GM12878 (cell line): ENCODE measurements at places on chromosomes 5 and 9. TPM values are rescaled to one million over a fixed set of nuclear protein-coding genes. Genes with fewer than 3 reads are reported as not detected.

DNA sequence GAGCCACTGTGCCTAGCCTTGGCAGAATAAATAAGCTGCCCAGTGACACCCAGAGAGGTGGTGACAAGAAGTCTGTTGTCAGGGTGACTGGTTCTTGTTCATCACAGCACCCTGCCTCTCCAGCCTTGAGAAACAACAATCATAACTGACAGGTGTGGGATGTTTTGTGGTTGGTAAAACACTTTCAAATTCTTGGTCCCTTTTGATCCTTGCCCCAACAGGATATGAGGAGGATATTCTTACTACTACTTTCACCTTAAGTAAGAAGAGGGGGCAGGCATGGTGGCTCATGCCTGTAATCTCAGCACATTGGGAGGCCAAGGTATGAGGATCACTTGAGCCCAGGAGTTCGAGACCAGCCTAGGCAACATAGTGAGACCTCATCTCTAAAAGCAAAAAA, 14.2 kb upstream of the FRRS1L start:
- peaks cover 2% of the 10 kb centered on the region; the same call in 1 of the 2 replicates for H3K27me3 ChIP-seq
- H3K27ac ChIP-seq: no peak overlapping the region
- H3K36me3 ChIP-seq: no peaks in the 10 kb centered on the region
- no peak overlapping the region for H3K4me3 ChIP-seq

- H3K4me1 ChIP-seq: no peaks in the 10 kb centered on the region
- H3K27ac ChIP-seq: no peak overlapping the region
- no peaks in the 10 kb centered on the region for H3K36me3 ChIP-seq
- DNase-seq: no peak
- H3K4me3 ChIP-seq: no peak overlapping the region
Observed at GRCh38 chr5:120155873-120156272, 308.2 kb upstream of the PRR16 start.

Gene GCNT4
- total RNA-seq: 0.03 TPM in 1 of 2 replicates, not detected in the other

DNA sequence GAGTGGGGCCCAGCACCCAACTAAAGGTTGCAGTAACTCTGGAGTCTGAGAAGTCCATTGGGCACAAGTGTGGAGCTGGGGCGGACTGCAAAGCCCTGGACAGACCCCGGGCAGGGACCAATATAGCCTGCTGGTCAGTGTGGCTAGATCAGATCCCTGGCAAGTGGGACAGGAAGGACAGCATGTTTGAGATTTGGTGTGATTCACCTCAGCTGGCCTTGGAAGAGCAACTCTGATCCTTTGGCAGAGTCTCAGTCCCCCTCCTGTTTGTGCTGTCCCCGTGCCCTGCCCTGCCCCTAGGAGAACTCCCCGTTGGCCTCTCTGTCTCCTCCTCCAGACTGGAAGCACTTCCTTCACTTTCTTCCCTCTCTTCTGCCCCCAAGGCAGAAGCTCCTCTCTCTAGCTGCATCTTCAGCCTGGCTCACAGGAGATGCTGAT, 255.3 kb downstream of the FSTL4 start:
- H3K36me3 ChIP-seq: no peaks in the 10 kb centered on the region
- no peak overlapping the region for H3K27ac ChIP-seq
- no peaks in the 10 kb centered on the region for H3K27me3 ChIP-seq
- no peaks in the 10 kb centered on the region for H3K4me1 ChIP-seq
- no peak for DNase-seq
- no peak overlapping the region for H3K4me3 ChIP-seq

GRCh38 chr5:56099346-56099745, 104.6 kb upstream of the IL6ST start:
- DNase-seq: no peak
- no peak overlapping the region for H3K27ac ChIP-seq
- H3K4me1 ChIP-seq: peaks cover 19% of the 10 kb centered on the region
- no peaks in the 10 kb centered on the region; the same call in 1 of the 2 replicates for H3K27me3 ChIP-seq

Gene C1QTNF2
- not detected in 2 replicates for total RNA-seq

Gene AOPEP
- 14.4 and 16.9 TPM in 2 replicates for total RNA-seq

GRCh38 chr9:121681404-121681803, 30.0 kb downstream of the DAB2IP start:
- DNase-seq: no peak
- no peaks in the 10 kb centered on the region for H3K36me3 ChIP-seq
- H3K27me3 ChIP-seq: 0 out of 2 replicates have a peak, but pooled peaks cover 1% of the 10 kb centered on the region
- H3K27ac ChIP-seq: no peak overlapping the region
- no peak overlapping the region for H3K4me3 ChIP-seq

Gene SHOC1
- not detected in 2 replicates for total RNA-seq

Gene FAM221B
- total RNA-seq: not detected in 2 replicates

GRCh38 chr5:151886546-151887275, 37.9 kb downstream of the GLRA1 start:
- H3K36me3 ChIP-seq: no peaks in the 10 kb centered on the region; the same call in 1 of the 2 replicates
- H3K27ac ChIP-seq: no peak overlapping the region
- H3K4me3 ChIP-seq: no peak overlapping the region
- no peak for DNase-seq

- no peaks in the 10 kb centered on the region for H3K36me3 ChIP-seq
- no peaks in the 10 kb centered on the region for H3K27me3 ChIP-seq
- H3K27ac ChIP-seq: no peak overlapping the region
- no peak for DNase-seq
- H3K4me3 ChIP-seq: no peak overlapping the region
Observed at GRCh38 chr5:168531987-168532864, 3.1 kb downstream of the FBLL1 start.
